ENCODE measurements at places on chromosomes 5 and 9.
A peak's percentile ranks its signal among the peaks of the same experiment; 100 is the strongest.

DNA sequence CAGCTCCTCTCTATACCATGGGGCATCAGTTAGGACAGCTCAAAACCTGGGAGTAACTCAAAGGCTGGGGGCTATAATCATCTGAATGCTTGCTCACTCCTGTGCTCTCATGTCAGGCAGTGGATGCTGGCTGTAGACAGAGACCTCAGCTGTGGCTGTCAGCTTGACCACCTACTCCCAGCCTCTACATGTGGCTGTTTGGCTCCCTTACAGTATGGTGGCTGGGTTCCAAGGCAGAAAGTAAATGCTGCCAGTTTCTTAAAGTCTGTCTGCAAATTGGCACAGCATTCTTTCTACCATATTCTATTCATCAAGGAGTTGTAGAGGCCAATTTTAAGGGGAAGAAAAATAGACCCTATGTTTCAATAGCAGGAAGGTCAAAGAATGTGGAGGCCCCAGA is 66.9 kb downstream of the TMC1 start:
- DNase-seq, result no peak

DNA sequence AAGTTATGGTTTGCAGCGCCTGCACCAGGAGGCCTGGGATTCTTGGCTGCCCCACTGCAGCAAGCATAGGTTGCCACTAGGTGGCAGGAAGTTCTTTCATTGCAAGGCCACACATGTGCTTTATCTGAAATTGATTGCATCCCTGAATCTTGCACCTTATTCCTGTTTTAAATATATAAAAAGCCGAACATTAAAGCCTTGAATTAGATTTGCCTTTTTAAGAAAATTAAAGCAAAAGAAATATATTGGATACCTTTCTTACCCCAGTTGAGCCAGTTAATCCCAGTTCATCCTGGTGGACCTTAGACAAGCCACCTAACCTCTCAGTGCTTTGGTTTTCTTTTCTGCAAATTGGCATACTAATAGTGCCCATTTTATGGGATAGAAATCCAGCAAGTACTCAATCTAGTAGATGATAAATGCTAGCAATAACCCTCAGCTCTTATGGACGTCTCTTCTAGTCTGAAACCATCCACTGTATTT is 6.3 kb upstream of the TRMT10B start:
- DNase-seq, result peak; percentile 48

DNA sequence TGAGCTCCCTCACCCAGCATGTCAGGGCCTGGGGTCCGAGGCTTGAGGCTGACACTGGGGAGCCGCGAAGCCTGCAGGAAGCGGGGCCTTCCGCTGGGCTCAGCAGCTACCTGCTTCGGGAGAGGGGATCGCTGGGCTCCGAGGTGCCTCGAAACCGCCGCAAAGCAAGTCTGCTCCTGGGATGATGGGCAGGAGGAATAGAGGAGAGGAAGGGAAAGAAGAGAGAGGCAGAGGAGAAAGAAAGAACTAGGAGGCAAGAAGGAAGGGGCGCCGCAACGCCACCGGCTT is 1.5 kb upstream of the PRDM12 start:
- DNase-seq, result no peak

DNA sequence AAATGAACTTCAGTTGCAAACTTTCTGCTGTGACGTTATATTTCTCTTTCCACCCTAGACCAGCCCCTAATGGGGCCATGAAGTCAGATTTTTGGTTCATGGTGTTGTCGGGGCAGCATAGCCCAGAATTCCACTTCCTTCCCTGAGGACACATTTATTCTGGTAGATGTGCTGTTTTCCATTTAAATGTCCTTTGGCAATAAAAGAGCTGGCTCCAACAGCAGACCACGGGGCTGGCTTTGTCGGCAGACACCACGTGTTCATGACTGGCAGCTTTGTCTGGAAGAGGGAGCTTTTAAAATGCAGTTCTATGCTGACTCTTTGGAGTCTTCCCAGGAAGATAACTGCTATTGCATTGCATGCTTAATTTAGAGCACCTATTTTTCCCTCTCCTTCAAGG is 17.6 kb upstream of the LCP2 start:
- DNase-seq, result no peak

- DNase-seq, result no peak
Measured at GRCh38 chr9:13758936-13759335, 479.4 kb upstream of the MPDZ start.

DNA sequence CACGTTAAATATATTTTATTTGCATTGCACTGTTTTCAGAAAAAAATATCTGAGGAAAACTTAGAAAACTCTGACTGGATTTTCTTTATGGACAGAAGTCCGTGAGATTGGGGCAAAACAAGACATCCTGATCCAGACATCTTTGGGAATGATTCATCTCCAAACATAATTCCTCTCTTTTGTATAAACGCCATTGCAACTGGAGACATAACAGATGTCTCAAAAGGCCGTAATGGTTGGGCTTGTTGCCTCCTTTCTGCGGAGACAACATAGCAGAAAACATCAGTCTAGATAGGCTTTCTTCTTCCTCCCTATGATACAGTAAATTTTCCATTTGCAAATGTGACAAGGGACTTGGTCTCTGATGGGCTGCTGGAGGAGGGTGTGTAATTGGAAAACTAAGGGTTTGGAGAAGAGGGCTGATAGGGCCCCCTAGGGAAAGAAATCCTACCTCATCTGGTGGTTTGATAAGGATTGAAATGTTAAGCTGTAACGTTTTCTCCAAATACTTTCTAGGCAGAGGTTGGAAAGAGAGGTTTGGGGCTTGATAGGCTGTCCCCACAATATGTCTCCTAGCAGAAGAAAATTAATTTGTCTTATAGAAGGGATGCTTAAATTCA is 631.5 kb upstream of the ST8SIA4 start:
- DNase-seq, result no peak

- DNase-seq, result no peak
Measured at GRCh38 chr5:136190091-136190720, 2.8 kb downstream of the SMIM32 start.

GRCh38 chr5:171813813-171814490 is 28.3 kb downstream of the SMIM23 start:
- no peak for DNase-seq

GRCh38 chr5:173612948-173613347 is 3.5 kb downstream of the BOD1 start:
- DNase-seq, result no peak

DNA sequence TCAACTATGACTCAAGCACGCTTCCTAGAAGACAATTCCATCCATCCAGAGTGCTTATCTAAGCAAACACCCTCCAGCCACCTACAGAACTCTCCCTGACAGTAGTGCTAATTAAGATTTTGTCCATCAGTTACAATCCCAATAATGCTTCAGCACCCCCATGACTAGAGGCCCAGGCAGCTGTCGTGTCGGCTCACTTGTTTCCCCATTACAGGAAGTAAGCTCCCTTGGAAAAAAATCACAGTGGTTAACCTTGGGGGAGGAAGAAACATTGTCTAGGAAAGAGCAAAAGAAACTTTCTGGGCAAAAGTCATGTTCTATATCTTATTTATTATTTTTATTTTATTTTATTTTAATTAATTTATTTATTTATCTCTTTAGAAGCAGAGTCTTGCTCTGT is 108.8 kb upstream of the LPAR1 start:
- DNase-seq, result no peak

DNA sequence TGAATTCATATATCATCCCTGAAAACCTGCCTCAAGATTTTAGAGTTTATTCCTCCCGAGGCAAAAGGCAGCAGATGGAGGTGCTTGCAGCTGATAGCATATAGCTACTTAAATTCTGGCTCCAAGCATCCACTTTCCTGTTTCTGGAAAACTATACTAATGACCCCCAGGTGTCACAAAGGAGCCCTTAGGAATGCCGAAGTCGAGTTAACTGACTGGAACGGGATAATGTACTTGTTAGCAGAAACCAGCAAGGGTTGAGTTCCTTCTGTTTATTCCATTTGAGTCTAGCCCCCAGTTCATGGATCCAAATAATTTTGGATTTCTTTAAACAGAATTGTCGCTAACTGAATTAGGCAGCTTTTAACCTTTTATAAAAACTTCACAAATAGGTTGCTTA is 44.5 kb downstream of the PTTG1 start:
- no peak for DNase-seq

DNA sequence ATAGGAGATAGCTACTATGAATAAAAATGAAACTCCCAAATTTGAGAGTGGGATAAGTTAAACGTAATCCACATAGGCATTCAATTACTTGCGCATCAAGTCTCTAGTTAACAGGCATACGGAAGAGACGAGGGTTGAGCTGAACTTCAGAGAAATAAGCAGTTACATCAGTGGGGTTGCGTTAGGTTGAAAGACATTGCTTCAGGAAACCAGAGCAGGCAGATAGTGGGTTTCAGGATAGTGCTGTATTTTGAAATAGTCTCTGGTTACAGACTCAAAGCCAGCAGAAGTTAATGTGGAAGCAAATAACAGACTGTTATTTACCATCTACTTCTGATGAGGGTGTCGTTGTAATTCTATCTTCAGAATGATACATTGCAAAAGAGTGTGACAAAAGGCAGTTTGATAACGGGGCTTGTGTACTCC is 533.4 kb downstream of the PDE4D start:
- DNase-seq, result no peak

DNA sequence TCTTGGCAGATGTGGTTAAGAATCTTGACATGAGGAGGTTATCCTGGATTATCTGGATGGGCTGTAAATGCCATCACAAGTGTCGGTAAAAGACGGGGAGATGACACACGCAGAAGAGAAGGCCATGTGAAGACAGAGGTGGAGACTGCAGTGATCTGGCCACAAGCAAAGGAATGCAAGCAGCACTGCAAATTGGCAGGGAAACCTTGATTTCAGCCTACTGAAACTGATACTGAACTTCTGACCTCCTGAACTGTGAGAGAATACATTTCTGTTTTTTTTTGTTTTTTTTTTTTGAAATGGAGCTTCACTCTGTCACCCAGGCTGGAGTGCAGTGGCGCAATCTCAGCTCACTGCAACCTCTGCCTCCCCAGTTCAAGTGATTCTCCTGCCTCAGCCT is 92.4 kb upstream of the NFIL3 start:
- DNase-seq, result no peak

DNA sequence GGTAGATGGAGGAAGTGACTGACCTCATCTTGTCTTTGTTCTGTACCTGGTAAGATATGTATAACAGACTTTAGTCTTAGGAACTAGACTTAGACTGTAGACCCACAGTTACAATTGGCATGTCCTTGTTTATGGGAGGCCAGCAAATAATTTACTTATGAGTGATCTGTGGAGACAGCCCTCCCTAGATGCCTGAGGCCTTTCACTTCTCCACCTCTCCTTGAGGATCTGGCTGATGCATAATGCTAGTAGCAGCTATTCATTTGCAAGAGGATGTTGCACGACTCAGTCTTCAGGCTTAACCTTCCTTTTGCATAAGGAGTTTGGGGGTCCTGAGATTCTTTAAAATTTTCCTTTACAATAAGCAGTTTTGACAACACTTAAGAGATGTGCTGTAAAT is 100.7 kb downstream of the YTHDC2 start:
- no peak for DNase-seq

All from stimulated activated CD4-positive, alpha-beta T cell treated with anti-CD3 and anti-CD28 coated beads, Interleukin-4, amount 100 ng/mL, for 4 hours (primary cell).